ENCODE measurements at places on chromosomes 6 and 20.

DNA sequence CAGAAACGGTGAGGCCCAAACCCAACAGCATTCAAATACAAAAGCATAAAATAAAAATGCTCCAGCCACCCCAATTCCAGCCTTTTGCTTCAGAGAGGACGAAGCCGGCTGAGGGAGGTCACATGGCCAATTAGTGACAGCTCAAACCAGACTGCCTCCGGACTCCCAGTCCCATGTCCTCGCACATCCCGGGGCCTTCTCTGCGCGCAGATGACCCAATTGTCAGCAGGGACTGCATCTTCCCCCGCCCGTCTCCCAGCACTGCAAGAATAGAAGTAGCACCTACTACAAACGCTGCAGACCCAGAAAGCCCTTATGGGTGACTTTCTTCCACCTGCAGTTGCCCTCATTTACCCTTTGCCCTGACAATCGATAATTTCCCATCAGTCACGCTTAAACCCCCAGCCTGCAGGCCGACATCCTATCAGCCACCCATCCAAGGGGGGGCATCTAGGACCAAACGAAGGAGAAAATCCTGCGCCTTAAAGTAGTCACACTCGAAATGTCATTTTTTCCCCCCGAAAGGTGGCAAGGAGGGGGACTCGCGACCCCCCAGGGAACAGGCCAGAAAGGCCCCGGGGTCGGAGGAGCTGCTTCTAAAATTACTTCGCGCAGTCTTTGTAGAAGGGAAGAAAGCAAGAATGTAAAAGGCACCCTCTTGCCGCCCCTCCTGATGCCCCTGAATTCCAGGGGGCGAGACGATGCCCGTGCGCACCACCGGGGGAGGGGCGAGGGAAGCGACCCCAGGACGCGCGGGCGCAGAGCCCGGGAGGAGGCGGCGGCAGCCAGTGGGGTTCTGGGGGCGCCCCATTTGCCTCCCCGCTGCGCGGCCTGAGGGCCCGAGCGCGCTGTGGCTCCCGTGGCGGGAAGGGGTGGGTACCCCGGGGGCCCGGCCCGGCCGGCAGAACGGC is 792 bp downstream of the SLC23A2 start:
- no peak for DNase-seq

- no peak for DNase-seq
Measured at GRCh38 chr20:10555865-10556308, 117.9 kb downstream of the JAG1 start.

DNA sequence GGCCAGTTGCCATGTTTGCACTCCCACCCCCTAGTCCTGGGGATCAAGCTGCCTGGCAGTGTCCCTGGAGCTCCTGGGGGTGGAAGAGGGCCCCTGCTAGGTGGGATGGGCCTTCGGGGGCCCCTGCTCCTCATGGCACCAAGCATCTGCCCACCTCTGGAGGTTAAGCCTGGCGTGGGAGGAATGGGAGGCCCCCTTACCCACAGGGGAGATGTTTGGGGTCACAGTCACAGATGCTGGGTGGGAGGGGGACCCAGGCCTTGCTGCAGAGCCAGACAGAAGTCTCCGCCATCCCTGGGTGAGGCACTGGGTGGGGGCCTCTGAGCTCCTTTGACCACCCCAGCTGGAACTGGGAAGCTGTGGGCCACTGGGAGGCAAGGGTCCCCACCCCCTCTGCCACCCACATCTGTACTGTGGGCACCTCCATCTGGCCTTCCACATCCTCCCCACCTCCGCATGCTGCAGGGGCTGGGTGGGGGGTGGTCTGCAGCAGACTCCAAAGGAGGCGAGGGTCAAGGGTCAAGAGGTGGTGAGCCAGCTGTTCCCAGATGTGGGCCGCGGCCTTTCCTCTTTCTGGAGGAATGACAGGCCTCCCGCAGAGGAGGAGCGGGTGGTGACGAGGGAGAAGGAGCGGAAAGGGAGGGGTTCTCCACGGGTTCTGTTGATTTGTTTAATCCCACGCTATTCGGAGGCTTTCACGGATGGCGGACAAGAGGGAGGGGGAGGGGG is 41.5 kb downstream of the YTHDF1 start:
- DNase-seq = no peak

- peak; percentile 49 for DNase-seq
Measured at GRCh38 chr20:46438156-46438750, 31.8 kb upstream of the ELMO2 start.

DNA sequence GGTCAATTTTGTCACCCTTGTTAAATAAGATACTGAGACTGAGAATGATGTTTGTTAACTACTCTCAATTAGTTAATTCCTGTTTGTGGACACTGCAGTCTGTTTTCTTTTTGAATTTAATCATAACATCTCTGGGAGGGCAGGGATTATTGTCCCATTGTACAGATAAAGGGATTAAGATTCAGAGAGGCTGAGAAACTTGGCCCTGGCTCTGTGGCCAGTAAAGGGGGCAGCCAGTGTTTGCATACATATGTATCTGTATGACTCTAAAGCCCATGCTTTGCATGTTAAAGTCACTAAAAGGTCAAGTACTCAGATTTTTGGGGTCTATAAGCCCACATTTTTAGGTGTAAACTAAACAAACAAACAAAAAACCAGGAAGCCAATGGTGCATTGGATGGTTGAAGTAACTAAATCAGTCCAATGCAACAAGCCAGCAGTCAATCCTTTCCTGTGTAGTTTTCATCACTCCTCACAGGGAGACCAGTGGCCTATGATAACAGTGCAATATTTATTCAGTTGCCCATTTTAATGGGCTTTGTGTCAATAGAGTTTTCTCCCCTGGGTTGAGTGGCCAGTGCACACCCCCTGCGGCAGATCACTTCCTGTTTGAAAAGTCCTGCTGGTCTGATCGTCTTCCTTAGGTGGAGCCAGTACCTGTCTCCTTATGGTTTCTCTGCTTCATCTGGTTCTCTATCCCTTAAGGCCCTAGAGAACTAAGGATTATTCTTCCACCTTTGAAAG is 106.7 kb downstream of the SLX4IP start:
- peak; percentile 49 for DNase-seq

GRCh38 chr6:168047841-168048723 is 30.9 kb downstream of the FRMD1 start:
- DNase-seq = no peak

- DNase-seq = no peak
Measured at GRCh38 chr6:4474810-4475209, 301.4 kb upstream of the CDYL start.

DNA sequence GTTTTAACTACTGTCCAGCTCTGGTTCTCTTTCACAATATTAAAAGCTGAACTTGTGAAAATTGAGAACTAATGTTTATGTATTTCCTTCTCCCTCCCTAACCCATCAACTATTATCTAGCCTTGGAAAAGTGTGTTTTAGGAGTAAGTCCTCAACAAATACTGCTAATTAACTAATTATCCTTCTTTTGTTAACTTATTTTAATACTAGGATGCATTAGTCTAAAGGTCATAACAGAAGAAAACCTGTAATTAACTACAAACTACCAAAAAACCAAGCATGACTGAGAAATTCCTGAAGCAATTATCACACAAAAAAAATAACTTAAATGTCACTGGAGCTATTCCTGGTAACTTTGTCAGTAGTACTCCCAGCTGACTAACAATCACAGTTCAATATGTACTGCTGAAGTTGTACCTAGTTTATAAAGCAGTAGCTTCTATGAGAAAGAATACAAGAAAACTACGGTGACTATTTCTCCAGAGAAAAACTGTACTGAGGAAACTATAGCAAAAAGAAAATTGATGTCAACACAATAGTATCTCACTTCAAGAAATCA is 301.9 kb downstream of the LAMA2 start:
- no peak for DNase-seq

GRCh38 chr6:137102851-137103492 is 58.2 kb upstream of the IL20RA start:
- no peak for DNase-seq

DNA sequence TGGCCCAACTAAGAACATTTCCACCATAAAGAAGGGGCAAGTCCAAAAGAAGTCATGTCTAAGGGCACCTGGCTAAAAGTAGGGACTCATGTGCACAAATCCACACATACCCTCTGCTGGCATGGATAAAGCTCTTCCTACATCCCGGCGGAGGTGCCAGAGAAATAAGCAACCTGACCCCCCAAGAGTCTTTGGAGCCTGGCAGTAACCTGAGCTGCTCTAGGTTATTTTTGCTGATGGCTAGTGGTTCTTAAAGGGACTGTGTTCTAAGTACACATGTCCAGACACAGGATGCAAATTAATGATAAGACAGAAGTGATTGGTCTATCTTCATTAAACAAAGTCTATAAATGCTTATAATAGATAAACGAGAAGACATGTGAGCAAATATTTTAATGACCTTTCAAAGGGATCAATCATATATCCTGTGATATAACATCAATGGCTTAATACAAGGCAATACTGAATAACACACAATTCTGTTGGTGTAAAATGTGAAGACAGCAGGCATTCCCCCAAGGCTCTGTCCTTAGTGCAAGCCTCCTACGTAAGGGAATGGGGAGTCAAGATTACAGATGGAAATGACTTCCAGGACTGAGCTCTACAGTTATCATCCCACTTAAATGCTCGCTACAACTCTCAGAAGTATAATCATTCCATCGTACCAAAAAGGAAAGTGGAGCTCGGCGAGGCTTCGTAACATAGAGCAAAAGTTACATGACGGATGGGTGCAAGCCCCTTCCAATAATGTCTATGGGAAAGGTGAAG is 52.5 kb downstream of the HIVEP2 start:
- DNase-seq = no peak

DNA sequence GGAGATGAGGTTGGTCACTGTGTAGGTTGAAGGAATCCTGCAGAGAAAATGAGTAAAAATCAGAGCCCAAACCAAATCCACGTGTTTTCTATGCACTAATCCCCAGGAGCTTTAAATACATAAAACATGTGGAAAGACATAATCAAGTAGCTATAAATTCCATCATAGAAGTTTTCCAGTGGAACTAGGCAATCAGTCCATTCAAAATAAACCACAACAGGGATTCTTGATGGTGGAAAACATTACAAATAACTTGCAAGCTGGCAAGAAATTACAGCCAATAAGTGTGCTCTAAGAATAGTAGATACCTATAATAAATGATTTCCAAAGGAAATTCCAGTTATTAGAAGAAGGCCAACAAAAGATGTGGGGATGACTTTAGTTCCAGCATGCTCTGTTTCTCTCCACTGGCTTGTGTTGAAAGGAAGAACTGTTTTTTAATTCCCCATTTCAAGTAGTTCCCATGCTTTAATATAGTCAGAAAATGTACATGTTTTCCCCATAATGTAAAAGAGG is 49.8 kb upstream of the ADGRG6 start:
- no peak for DNase-seq

GRCh38 chr6:35168461-35168861 is 27.3 kb upstream of the TCP11 start:
- DNase-seq = no peak

DNA sequence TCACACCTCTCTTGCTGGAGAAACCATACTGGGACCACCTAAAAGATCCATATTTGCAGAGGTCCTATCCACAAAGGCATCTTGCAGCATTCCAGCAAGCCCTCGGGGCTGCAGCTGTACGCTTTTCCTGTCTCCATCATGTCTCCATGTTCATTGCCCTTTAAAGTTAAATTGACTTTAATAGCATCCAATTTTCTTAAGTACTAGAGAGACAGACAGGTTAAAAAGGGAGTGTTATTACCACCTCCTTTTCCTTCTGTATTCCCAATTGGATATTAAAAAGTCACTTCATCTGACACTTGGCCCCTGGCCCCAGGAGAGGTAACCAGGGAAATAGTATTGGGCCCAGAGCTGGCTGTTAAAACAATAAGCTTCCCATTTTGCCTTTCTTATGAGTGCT is 178.6 kb downstream of the UNC5CL start:
- DNase-seq = no peak

Data from NCI-H2081 (cell line).